ENCODE measurements at places on chromosomes 2 and 18.

GRCh38 chr18:55593888-55594287 is 5.9 kb upstream of the TCF4 start:
- no peak for DNase-seq

DNA sequence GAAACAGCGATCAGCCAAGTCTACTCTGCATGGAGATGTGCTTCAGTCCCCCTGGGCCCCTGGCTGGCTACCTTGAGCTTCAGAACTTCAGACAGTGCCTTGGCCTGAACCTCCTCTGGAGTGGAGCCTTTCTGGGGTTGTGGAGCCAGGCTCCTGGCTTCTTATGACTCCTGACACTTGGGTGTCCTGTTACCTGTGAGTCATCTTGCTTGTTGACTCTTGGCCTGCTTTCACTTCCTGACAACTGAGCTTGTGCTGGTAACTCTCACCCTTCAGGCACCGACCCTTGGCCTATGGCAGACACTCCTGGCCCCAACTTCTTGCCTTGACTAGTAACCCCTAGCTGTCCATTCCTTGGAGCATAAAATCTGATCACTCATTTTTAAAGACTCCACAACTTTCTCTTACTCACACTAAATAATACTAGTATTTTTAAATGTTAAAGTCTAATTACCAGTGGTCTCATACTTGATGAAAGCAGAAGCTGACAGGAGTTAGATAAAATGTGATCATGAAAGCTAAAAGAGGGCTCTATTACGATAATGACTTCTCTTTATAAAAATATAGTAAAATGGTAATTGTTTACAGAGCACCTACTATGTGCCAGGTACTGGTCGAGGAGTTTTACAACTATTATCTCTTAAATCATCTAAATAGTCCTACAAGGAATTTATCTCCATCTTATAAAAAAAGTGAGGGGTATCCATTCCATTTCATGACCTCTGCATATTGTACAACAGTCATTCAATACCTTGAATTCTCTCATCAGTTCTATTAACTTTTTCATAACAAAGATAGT is 46.3 kb upstream of the VIT start:
- no peak for DNase-seq

DNA sequence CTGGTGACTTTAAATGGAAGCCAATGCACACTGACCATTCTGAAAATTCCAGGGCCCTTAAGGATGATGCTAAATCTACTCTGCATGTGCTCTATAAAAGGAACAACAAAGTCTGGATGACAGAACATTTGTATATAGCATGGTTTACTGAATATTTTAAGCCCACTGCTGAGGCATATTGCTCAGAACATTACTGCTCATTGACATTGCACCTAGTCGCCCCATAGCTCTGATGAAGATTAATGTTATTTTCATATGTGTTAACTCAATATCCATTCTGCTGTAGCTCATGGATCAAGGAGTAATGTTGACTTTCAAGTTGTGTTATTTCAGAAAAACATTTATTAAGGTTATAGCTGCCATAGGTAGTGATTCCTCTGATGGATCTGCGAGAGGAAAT is 827.5 kb upstream of the CHAC2 start:
- DNase-seq = no peak

- DNase-seq = no peak
Observed at GRCh38 chr2:86627550-86627949, 3.9 kb upstream of the RNF103 start.

All from fibroblast of skin of left biceps (primary cell).